ENCODE measurements at places on chromosomes 7 and 10. TPM values are rescaled to one million over a fixed set of nuclear protein-coding genes. Genes with fewer than 3 reads are reported as not detected.

DNA sequence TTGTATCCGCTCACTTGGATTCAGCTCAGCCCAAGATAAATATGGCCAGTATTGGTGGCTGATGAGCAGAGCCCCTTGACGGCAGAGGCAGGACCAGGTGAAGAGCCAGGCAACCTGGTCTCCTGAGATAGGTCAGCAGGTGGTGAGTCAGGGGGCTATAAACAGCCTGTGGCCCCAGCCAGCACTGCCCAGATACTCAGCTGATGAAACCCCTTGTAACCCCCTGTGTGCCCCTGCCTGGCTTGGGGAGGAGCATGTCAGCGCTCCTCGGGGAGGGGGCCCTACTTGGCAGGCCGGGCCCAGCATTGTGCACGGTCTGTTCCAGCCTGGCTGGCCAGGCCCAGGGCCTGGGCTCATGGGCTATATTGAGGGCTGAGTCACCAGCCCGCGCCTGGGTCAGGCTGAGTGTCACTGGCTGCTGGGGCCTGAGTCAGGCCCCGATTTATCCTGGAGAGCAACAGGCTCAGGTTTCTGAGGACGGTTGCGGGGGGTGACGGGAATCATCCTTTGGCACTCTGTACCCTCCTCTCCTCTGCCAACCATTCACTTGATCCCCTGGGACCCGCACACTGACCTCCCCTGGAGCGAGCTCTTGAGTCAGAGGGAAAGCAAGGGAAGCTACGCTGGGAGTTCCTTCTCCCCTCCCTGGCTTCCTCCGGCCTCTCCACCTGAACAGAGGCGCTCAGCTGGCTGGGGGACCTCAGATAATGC lies 2.8 kb upstream of the FLNC start:
- DNase-seq, result peak; percentile 69

DNA sequence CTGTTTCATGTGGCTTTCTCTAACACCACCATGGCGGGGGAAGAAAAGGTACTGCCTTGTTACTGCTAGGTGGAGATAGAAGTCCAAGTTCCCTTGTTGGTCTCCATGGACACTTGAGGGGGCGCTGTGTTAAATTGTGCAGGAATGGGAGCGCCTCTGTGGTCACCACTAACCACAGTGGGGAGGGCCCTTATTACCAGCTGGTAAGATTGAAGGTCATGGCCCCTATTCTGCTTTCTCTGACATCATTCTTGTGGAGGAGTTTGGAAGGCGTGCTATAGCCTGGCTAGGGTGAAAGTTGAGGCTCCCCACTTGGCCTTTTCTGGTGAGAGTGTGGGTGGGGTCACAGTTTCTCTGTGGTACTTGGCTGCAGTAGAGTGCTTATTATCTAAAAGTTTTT lies 14.9 kb upstream of the MXI1 start:
- no peak for DNase-seq

DNA sequence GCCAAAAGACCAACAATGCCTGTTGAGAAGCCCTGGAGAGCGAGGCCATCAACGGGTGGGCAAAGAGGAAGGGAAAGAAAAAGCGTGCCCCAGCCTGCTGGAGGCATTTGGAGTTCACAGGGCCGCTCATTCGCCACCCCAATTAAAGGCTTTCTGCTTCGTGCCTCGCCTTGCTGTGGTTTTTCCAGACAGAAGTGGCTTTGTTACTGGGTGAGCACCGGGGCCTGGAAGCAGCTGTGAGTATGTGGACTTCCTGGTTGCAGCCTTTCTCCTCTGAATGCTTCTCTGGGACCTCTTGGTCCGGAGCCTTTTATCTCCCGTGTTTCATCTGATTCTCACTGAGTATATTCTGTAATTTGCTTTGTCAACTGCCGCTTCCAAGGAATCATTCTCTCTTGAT lies 118.1 kb upstream of the EGR2 start:
- DNase-seq, result no peak

The GRB10 gene
- 23.1 TPM for total RNA-seq

GRCh38 chr10:49104323-49104722 lies 11.0 kb downstream of the VSTM4 start:
- DNase-seq, result no peak

The DYNC1I1 gene
- total RNA-seq, result 2.4 TPM

The ANKRD1 gene
- 1,018 TPM for total RNA-seq

The CUBN gene
- 0.60 TPM for total RNA-seq

The CDNF gene
- 1.2 TPM for total RNA-seq

The PRR15 gene
- not detected for total RNA-seq

The UPK3BL1 gene
- total RNA-seq, result 13.9 TPM

The FAM237B gene
- total RNA-seq, result not detected

- peak; percentile 62 for DNase-seq
These were observed 21.5 kb upstream of the AKR1C1 start for GRCh38 chr10:4941540-4942330.

GRCh38 chr7:87210506-87210905 lies 9.0 kb downstream of the TMEM243 start:
- no peak for DNase-seq

The WEE2 gene
- 0.05 TPM for total RNA-seq

DNA sequence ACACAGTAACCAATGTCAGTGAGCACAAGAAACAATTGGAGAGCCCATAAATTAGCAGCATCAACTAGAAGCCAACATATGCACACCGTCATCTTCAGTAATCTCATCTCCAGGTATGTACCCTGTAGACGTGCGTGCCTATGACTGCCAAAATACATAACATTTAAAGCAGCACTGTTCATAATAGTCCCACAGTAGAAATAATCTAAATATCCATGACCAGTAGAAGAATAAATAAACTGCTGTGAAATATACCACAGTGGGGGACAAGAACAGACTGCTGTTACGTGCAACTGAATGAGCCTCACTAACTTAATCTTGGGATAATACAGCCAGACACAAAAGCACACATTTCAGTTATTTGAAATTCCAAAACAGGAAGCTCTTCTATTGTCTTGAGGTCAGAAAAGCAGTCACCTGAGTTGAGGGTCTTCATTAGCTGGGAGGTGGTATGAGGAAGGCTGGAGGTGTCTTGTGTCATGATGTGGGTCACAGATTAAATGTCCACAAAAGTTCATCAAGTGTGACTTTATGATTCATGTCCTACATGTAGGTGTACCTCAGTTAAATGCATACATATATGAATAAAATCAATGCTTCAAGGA lies 454.2 kb upstream of the AKR1E2 start:
- no peak for DNase-seq

The NDUFA5 gene
- total RNA-seq, result 133 TPM

GRCh38 chr10:90986870-90987269 lies 66.0 kb upstream of the ANKRD1 start:
- no peak for DNase-seq

- DNase-seq, result no peak
These were observed 597.3 kb downstream of the CNTNAP2 start for GRCh38 chr7:146713934-146714333.

The SLC26A5 gene
- total RNA-seq, result not detected

DNA sequence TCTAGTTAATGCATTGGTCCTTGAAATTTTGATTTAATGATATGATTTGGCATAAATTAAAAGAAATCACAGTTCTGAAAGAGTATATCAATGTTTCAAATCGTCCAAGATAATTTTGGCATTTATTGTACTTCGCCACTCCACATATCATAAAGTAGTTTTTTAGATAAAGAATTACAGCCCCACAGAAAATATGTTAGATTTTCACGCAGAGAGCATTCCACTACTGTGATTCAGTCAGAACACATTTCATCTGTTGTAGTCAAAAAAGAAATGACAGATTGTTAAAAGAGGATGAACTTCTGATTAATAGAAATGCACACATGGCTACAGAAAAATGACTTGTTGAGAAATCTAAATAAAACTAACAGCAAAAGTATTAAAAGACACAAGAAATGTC lies 1063.5 kb upstream of the LRRN3 start:
- DNase-seq, result no peak

The CTAGE6 gene
- total RNA-seq, result not detected

DNA sequence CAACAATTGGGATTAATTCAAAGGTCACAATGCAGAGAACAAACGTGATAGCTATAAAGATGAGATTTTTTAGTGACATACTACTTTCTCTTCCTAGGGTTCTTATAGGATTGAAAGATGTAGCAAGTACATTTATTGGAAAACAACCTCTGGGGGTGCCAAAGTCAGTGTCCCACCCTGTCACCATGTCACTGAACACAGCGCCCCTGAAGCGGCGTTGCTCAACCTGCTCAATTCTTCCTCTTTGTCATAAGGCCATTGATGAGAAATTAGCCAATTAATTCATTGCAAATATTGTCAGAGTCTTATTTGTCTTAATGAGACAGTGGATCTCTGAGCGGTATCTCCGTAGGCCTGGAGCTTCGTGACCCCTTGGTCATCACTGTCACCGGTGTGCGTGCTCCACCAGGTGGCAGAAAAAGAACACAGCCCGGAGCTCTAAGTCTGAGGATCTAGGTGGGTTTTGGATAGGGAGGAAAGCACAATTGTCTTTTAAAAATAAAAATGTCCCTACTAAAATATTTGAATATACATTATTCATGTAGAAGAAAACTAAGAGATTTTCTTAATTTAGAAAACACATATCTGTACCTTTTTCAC lies 362.6 kb downstream of the PAXIP1 start:
- DNase-seq, result no peak

DNA sequence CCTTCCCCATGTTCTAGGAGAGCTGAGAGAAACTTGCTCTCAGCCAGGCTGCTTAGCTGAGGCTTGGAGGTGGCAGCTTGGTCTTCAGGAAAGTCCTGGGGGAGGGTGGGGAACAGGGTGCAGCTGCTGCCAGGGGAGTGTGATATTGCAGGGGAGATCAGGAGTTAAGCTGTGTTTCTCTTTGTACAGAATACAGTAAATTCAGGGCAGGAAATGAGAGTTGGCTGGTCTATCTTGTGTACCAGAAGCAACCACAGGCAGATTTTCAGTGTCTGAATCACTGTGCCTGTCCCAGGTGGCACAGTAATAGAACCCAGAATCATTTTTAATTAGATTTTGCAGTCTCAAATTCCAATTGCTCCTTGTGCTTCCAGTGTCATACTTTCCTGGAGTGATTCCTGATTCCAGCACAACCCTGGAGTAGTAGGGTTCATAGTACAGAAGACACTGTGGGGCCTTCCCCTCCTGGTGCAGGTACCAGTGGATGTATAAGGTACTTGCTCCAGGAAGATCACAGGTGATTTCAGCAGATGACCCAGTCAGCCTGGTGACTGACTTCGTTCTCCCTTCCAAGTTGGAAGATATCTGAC lies 94.0 kb upstream of the TARP start:
- DNase-seq, result no peak

DNA sequence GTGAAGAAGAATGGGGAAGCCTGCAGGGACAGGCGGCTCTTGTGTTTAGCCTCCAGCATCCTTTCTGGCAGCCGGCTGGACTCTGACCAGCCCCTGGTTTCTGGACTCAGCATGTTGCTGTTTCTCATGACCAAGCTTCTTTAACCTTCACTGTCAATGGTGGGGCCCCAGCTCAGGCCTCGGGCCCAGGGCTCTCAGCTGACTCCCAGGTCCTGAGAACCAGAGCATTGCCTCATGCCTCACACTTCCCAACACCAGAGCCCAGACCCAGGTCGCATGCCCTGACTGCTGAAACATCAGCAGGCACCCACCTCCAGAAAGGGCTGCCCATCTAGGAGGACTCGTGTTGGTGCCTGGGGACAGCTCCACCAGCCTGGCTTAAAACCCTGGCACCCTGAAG lies 34.8 kb upstream of the FGFR2 start:
- no peak for DNase-seq

- no peak for DNase-seq
These were observed 590.4 kb upstream of the PFKP start for GRCh38 chr10:2476812-2477553.

- peak; percentile 44 for DNase-seq
These were observed 162.3 kb upstream of the KLF14 start for GRCh38 chr7:130896051-130896881.

GRCh38 chr7:17021205-17021604 lies 139.4 kb upstream of the AGR3 start:
- DNase-seq, result no peak

DNA sequence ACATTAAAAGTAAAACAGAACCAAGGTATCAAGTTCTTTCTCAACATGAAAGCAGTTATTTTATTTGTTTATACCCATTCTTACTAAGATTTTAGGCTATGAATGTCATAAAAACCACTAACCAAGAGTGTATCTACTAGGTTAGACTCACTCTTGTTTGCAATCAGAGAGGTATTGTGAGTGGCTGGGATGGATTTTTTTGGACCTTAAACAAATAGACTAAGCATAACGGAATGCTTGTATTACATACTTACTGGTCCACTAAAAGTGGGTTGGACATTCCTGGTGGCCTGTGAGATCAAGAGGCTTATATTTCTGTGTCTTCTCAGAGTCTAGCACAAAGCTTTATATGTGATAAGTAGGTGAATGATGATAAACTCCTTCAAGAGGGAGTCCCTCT lies 32.6 kb upstream of the CBLL1 start:
- DNase-seq, result no peak

- no peak for DNase-seq
These were observed 85.4 kb downstream of the ICA1 start for GRCh38 chr7:8176370-8177081.

Measured in A172 (cell line).